Choroid plexus epithelial cell (primary cell): ENCODE measurements at places on chromosomes 4 and X.

GRCh38 chrX:23008431-23009099 is 8.8 kb downstream of the DDX53 start:
- peak; percentile 57 for DNase-seq

DNA sequence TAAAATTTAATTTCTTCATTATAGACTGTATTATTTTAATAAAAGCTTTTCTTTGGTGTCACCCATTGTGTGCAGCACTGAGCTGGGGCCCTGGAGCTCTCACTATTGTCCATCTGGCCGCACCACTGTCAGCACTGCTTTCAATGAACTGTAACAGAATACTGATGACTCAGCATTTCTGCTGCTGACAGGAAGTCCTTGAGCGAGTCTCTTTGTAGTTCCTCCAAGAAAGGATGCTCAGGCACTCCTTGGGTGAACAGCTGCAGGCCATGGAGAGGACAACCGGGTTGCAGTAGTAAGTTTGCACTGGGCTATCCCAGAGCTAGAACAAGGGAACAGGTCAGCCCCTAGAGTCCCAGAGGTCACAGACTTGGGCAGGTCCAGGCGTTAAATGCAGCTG is 81.6 kb downstream of the SORBS2 start:
- peak; percentile 82 for DNase-seq

- DNase-seq: no peak
These were observed 73.8 kb downstream of the KIT start for GRCh38 chr4:54731552-54731951.

GRCh38 chr4:169861593-169861992 is 103.8 kb upstream of the HPF1 start:
- no peak for DNase-seq

DNA sequence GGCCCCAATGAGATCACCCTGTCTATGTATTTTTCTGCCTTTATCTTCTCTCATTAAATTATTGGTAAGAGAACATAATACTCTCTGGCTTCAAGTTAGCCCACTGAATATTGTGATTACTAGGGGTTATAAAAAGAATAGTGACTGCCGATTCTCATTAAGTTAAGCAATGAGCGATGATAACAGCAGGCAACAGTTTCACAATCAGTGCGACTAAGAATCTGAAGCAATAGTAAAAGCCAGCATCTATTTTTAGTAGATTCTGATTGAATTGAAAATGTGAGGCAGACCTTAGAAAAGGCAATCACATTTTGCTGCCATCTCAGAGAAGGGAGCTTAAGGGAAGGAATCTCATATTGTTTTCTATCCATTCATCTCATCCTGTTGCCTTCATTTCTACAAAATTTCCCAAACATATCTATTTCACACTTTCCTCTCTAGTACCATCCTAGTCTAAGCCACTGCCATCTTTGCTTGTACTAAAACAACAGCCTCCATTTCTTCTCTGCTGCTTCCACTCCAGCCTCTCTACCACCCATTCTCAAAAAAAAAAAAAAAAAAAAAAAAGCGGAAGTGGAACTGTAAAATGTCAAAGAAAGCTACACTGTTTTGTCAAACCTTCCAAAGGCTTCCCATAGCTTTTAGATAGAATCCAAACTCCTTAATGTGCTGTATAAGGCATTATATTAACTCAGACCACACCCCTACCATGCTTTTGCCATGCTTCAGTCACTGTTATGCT is 17.4 kb downstream of the GABRA4 start:
- peak; percentile 39 for DNase-seq

GRCh38 chr4:70915036-70915815 is 13.1 kb downstream of the MOB1B start:
- DNase-seq: peak; percentile 46

DNA sequence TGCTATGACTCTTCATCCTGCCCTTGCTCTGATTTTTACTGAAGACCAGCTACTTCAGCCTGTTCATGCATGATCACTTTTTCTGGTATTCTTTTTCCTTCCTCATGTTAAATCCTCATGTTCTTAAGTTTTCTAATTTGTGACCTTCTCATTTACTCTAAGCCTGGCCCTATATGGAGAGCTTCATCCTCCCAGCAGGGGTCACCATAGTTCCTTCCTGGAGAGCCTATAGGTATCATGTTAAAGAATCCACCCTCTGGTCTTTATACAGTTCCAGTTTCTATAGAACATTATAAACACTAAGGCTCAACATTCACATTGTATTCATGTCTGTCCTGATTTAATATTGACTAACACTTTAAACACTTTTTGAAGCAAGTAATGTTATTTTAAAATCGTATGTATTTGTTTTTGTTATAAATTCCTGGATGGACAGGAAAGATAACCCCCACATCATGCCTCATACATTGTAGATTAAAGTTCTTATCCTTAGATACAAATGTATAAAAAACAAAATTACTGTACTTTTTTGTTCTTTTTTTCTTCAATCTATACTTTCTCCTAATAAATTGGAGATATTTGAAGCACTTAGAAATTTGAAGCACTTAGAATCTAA is 53.8 kb upstream of the OTUD4 start:
- DNase-seq: peak; percentile 78

GRCh38 chrX:154074199-154074598 is 23.3 kb downstream of the MECP2 start:
- DNase-seq: peak; percentile 81

- no peak for DNase-seq
These were observed 58.5 kb downstream of the TEX13C start for GRCh38 chrX:125378205-125378604.

GRCh38 chr4:76498550-76498949 is 63.5 kb downstream of the SHROOM3 start:
- DNase-seq: peak; percentile 24

GRCh38 chrX:53494436-53494835 is 60.3 kb upstream of the HSD17B10 start:
- peak; percentile 78 for DNase-seq

GRCh38 chrX:35665311-35665710 is 132.8 kb upstream of the MAGEB16 start:
- no peak for DNase-seq

DNA sequence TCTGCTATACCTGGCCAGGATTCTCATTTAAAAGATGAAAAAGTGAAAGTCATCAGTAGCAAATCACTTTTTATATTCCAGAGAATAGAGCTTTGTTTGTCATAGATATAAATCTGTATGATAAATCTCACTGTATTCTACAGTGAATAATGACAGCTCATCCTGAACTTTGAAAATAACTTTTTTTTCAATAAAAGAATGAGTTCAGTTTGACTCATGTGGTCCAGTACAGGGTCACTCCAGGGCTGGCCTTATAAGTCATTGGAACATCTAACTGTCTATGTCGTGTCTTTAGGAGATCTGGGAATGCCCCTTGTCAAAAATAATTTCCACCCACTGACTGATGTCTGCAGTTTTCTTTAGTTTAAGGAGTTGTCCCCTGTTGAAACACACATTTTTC is 18.5 kb upstream of the CXCL8 start:
- peak; percentile 47 for DNase-seq

DNA sequence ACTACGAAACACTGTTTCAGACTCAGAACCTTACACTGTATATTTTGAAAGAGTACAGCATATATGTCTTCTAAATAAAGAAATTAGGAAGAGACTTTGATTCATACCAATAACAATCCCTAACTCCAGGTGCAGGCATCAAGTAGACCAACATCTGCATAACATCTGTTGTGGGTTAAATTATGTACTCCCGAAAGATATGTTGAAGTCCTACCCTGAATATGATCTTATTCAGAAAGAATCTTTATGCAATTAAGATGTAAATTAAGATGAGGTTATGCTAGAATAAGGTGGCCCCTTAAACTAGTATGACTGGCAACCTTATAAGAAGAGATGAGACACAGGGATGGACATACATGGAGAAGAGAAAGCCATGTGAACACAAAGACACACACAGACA is 117.9 kb downstream of the INPP4B start:
- no peak for DNase-seq

- DNase-seq: no peak
These were observed 118.8 kb upstream of the CBR4 start for GRCh38 chr4:169128902-169129301.
